Caco-2 (cell line): ENCODE measurements at places on chromosomes 1 and 21.
A peak's percentile ranks its signal among the peaks of the same experiment; 100 is the strongest.

DNA sequence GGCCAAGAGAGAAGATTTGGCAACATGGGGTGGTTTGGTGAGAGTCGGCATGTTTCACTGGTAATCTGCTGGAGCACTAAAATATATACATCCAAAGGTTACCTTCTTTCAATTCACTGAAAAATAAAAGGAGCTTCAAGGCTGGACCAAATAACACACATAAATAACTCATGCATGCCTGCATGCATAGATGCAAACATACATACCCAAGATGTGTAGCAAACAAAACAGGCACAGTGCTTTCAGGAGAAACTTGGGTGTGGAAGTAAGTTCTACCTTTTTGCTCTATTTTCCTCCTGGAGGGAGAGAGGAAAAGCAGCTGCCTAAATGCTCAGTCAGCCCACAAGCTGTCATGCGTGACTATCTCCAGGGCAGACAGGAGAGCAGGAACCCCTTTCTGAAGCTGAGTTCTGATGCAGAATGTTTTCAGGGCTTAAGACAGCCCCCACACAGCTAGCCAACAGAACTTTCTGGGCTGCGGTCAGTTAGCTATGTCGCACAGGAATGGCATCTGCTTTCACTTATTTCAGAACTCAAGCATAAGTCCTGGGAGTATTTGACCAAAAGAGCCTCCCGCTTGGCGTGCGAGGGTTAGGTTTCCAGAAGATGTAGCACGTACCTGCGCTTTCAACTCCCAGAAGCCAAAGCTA lies 166.2 kb downstream of the TOMM20 start:
- DNase-seq = no peak

GRCh38 chr1:224650290-224650689 lies 34.2 kb downstream of the CNIH3 start:
- DNase-seq = no peak

- DNase-seq = no peak
Observed at GRCh38 chr1:159121526-159121925, 45.0 kb upstream of the AIM2 start.

DNA sequence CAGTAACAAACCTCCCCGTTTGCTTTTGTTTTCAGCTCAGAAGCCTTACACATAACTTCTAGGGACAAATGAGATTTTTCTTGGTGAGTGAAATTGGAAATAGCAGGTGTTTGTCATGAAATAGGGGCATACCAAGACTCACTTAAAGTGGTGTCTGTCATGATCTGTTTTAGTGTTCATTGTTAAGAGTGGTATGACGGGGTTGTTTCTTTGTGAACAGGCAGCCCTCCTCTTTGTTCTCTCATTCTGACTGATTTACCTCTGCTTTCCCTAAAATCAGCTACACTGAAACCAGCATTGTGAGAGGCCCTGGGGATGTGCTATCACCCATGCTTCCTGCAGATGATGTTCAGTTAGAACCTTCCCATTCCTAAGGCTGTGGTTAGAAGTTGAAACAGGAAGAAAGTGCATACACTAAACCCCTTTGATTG lies 2.5 kb upstream of the ERO1B start:
- DNase-seq = no peak

DNA sequence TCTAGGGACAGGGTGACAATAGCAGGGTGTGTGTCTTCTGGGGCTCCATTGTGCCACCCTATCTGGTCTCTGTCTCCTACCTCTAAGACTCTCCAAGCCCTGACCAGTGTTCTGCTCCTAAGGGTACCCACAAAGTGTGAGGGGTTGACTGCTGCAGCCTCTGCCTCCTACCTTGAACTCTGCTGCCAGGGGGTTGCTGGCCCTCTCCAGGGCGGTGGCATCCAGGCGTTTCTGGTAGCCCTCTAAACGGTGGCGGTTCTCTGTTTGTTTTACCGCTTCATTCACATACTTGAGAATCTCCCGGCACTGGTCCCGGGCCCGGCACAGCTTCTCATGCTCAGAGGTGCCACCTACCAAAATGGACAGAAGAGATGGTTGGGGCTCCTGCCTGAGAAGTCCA lies 24.4 kb downstream of the LRRC71 start:
- peak; percentile 14 for DNase-seq

DNA sequence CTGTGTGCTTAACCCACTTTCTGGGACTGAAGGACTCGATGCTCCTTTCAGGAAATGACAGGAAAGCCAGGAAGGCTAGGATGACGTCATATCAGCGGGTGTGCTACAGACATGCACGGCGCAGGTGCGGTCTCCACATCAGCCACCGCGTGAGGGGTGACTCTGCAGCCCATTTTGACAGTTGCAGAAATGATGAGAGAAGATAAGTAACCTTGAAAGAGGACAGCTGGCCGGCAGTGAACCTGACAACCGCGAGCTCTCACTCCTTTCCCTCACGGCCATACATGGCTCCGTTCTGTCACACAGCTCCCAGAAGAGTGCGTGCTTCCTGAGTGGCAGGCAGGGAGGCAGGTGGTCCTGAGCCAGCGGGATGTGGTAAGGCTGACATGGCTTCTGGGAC lies 1.7 kb upstream of the KRTAP10-5 start:
- DNase-seq = no peak

DNA sequence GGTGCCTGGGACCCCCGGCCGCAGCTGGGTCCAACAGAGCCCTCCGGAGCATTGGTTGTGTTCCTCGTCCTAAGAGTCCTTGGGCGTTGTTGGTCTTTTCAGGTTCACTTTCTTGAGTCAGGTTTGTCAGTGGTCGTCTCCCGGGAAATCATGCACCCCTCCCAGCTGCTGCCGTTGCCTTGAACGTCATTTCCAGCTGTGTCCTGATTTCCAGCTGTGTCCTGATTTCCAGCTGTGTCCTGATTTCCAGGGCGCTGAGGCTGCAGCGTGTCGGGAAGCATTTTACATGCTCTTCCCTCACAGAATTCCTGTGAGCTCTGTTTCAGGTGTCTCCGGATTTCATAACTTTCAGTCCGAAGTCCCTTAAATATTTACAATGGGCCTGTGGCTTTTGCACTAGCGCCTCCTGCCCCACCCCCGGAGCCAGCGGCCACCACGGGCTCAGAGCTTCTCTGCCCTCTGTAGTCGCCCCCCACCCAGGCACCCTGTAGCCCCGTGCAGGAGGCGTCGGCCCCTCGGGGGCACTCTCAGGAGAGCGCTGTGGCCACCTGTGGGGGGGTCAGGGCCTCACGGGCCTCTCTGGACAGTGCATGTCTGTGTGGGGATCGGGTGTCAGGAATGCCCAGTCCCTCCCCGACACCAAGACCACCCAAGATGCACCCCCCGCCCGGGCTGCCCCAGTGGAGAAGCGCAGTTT lies 66.7 kb downstream of the COL18A1 start:
- peak; percentile 78 for DNase-seq

DNA sequence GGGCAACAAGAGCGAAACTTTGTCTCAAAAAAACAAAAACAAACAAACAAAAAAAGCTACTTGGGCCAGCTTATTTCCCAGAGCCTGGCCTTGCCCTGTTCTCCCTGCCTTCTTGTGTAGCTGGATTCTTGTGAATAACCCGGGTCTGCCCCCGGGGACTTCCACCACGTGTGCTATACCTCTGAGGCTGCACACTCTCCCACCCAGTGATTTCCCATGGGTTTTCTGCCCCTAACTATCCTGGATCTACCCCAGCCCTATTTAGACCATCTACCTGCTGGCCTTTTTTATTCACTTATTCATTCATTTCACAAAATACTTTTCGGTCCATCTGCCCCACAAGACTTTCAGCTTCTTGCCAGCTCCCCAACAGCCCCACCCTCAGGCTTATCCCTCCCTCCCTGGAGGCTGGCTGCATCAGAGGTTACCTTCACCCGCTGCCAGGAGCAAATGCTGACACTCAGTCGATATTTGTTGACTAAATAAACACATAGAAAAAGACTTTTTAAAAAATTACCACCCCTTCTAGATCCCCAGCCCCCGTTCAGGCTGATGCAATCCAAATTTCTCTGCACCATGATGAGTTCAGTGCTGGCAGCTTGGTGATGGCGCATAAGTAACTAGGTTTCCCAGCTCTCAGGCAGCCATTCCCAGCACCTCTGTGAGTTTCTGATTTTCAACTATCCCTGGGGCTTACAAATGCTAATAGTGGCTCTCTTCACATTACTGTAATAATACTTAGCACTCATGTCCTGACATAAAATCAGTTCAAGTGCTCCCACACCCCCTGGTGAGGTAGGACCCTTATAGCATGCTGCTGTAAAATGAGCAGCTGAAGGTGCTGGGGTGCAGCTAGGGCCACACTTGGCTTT lies 30.7 kb upstream of the TARBP1 start:
- no peak for DNase-seq

- DNase-seq = no peak
Observed at GRCh38 chr1:44740179-44740617, 561 bp downstream of the KIF2C start.

- no peak for DNase-seq
Observed at GRCh38 chr1:18653916-18654315, 23.3 kb downstream of the PAX7 start.

DNA sequence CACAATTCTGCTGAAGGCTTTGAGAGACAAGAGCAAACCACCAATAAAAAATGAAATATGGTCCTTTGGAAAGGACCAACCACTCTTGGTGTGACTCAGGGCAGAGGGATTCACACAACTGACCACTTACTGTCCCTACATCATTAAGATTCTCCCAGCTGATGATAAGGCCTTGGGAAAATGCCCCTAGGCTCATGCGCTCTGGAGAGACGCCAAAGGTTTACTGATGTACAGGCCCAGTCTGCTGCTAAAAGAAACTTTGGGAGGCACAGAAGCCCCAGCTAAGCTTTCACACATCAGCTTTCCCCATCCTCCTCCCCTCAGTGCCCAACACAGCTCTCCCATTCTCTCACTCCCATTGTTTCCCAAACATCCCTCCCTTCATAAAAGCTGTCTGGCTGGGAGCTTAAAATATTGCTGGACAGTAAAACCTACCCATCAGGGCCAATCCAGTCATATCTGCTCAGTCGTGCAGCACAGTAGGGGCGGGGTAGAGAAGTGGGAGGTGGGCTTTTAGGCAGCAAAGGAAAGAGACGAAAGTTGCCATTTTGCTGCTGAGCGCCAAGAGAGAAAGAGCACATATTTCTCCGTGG lies at the start of gene GJA8:
Gene GJA8 (plus strand): TSS at position 543 of the 593 bp plus-strand sequence. CDS start 5,161 bp downstream, outside the sequence.
- DNase-seq = no peak

DNA sequence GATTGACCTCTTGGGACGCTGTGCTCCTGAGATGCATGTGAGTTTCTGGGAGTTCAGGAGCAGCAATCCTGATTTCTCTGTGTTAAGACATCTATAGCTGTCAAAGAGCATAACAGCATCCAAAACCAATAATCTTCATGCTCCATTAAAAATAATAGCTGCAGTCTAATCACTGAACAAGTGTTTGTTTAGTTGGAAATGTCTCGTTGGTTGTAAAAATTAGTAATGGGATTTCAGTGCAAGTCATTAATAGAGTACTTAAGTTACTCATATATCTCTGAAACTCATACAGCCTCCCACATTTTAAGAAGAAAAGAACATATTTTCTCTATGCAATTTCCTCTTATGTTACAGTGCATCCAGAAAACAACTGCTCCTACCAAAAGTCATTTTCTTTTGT lies 249.8 kb downstream of the ZP4 start:
- DNase-seq = no peak

GRCh38 chr1:16082283-16083038 lies 9.0 kb upstream of the FAM131C start:
- peak; percentile 79 for DNase-seq

DNA sequence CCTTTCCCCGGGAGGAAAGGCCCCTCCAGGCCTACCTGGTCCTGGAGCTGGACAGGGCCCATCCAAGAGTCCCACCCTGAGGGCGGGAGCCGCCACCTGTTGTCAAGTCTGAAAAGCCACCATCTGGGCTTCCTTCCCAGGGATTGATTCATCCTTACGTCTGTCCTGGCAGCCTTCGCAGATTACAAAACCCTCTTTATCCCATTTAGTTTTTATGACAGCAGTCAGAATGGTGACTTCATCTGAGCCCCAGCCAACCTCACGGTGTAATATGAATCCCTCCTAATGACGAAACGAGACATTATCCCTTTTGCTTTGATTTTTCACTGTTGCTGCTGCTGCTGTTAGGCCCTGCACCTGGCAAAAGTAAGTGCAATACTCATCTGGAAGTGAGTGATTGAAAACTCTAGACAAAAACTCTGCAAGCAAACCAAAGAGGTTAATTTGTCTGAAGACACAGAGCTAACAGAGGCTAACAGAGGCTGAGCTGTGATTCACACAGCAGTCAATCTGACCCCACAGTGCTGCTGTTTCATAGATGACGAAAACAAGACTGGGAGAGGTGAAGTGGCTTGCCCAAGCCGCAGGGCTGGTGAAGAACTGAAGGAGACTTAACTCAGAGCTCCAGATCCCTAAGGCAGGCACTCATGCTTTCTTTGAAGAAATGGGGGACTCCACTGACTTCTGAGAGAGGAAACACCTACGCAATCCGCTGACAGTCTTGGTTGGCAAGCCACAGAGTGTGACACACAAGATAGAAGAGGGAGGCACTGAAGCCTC lies 30.0 kb upstream of the S100A7 start:
- no peak for DNase-seq

GRCh38 chr1:199909137-199909536 lies 118.4 kb upstream of the NR5A2 start:
- no peak for DNase-seq

DNA sequence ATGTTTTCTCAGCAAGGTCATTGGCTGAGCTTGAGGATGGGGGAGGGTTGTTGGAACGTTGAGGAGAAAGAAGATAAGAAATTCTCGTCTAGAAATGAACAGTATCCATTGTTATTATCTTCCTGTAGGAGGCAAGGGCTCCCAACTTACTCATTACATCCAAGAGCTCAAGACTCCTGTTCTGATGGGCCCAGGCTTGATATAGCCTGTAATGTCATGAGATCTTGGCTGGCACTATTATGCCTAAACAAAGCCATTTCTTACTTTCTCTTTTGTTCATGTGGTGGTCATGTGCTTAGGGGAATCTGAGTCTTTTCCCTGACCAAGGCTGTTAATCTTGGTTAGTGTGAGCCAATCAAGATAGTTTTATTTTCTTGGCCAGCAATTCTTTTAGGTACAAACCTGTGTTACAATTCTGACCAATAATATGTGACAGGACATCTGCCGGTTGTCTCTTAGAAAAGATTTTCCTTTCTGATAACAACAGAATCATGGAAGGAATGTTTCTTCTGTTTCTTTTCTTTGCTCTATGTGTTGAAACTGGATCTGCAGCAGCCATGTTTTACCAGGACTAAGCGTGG lies 15.2 kb upstream of the IGSF3 start:
- no peak for DNase-seq

GRCh38 chr1:208445758-208446203 lies 201.6 kb upstream of the PLXNA2 start:
- no peak for DNase-seq

GRCh38 chr1:77953907-77954306 lies 25.0 kb downstream of the FUBP1 start:
- no peak for DNase-seq

DNA sequence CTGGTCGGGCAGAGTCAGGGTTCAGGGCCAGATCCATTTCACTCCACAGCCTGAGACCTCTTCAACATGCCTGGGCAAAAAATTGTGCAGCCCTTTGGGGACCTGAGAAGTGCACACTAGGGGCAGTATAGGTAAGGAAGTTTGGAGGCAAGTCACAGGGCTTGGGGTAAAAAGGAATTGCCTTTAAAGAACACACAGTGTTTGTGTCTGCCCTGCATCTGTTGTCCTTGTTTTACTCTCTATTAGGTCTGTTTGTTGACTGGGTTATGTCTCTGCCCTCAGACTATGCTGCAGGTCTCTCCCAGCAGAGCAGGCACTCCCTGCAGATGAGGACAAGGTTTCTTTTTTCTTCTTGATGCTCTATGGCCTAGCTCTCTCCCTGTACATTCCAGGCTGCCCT lies 22.0 kb downstream of the LDLRAD2 start:
- DNase-seq = no peak

- peak; percentile 55 for DNase-seq
Observed at GRCh38 chr1:210250665-210250997, 18.0 kb downstream of the SERTAD4 start.
